ENCODE measurements at places on chromosomes 5 and 9.

DNA sequence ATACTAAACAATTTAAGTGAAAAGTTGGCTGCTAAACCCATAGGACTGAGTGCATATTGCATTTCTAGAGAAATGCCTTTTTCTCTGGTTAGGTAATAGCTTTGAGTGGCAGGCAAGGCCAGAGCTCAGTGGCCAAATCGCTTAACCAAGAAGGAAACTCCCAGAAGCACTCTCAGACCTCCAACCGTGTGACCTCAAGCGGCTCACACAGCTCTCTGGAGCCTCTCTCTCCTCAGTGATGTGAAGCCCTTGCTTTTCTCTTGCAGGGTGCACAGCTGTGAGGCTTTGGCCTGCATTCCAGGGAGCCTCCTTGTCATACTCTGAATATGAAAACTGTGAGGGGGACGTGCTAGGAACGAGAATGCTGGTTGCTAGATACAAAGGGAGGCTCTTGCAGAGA is 106.7 kb downstream of the INSYN2B start:
- DNase-seq: no peak

DNA sequence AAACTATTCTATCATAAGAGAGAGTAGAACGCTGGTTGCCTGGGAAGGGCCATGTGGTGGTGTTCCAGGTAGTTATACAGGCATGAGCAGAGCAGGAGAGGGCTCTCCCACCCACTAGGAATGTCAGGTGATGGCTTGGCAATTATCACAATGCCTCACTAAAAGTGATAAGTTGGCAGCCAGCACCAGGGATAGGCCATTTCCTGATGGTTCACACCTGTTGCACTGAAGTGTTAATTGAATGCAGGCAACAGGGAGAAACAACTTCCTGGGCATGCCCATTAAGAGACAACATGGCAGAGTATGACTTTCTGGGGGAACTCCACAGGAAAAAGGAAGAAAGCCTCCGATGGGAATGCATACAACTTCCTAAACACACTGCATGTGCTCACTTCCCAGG is 593.2 kb downstream of the ELAVL2 start:
- no peak for DNase-seq

DNA sequence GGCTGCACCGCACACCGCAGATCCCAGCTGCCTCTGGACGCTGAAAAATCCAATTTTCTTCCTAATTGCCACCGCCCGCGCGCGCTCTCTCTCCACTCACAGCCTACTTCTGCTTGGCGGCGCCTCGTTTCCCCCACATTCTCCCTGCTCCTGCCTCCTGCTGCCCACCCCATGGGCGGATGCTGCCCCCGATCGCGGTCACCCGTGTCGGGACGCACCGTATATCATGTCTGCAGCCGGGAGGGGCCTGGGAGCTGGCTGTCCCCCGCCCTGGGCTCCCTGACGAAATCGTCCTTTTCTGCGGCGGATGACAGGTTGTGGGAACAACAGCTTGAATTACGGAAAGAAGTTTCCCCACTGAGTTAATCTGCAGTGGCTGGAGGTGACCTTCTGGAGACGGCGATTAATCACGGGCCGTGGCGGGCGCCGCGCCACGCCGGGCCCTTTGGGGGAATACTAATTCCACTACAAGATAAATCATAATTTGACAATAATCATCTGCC is 36.3 kb upstream of the PSD2 start:
- no peak for DNase-seq

DNA sequence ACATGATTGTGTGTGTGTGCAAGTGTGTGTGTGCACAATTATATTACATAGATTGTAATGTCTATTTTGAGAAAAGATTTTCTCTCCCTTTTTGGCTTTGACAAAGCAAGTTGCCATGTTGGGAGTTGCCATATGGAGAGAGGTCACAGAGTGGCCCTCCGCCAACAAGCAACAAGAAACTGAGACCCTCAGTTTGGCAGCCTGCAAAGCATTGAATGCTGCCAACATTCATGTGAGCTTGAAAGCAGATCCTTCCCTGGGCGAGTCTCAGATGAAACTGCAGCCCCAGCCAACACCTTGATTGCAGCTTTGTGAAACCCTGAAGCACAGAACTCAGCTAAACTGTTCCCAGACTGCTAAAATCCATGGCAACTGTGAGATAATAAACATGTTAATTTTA is 498.0 kb downstream of the NR2F1-AS1 start:
- no peak for DNase-seq

DNA sequence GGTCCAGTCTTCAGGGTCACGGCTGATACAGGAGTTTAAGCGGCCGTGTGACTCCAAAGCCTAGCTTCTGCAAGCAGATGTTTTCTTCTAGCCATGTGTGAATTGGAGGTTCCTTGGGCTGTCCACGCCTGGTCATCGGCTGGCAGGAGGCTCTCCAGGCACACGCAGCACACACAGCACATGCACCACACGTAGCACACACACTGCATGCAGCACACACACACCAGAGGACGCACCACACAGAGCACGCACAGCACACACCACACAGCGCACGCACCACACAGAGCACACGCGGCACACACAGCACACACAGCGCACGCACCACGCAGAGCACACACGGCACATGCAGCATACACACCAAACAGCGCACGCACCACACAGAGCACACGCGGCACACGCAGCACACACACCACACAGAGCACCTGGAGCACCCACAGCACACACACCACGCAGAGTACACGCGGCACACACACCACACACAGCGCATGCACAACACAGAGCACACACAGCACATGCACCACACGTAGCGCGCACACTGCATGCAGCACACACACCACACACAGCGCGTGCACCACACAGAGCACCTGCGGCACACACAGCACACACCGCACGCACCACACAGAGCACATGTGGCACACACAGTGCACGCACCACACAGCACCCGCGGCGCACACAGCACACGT is 234.3 kb downstream of the FANCC start:
- no peak for DNase-seq

Data from stimulated activated CD4-positive, alpha-beta T cell treated with anti-CD3 and anti-CD28 coated beads, Interleukin-2, amount 100 ng/mL, for 48 hours (primary cell).